ENCODE measurements at places on chromosomes 7 and 10.

DNA sequence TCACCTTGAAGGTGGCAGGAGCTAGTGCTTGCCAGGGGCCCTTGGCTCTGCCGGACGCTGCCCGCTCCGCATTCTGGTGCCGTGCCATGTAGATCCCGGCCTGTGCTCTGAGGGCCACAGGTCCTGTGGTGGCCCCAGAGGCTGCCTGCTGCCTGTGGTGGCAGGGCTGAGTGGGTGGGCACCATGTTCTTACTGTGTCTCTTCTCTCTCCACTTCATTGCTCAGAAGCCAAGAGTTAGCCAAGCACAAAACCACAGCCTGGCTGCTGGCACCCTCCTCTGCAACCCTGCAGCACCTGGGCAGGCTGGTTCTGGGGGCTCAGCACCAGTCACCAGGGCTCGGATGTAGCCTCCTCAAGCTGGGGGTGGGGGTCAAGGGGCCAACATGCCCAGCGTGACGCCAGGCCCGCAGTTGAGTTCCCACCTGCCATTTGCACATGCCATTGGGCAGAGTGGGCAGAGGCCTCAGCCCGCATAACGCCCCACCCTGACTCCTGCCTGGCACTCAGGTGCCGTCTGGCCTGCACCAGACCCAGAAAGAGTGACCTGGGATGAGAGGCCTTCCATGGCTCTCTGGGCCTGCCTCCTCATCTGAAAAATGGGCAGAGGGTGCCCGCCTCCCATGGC is 16.3 kb downstream of the ZMIZ1 start:
- DNase-seq = no peak

- no peak for DNase-seq
These were observed 391.7 kb downstream of the KCNMA1 start for GRCh38 chr10:77245953-77246352.

DNA sequence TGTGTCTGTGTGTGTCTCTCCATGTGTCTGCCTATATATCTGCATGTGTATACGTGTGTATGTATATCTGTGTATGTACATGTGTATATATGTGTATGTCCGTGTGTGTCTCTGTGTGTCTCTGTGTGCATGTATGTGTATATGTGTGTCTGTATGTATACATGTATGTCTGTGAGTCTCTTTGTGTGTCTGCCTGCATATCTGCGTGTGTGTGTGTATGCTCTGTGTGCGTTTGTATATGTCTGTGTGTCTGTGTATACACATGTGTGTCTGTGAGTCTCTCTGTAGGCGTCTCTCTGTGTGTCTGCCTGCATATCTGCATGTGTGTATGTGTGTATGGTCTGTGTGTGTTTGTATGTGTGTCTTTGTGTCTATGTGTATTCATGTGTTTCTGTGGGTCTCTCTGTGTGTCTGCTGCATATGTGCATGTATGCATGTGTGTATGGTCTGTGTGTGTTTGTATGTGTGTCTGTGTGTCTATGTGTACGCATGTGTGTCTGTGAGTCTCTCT is 23.7 kb upstream of the KLF6 start:
- no peak for DNase-seq

DNA sequence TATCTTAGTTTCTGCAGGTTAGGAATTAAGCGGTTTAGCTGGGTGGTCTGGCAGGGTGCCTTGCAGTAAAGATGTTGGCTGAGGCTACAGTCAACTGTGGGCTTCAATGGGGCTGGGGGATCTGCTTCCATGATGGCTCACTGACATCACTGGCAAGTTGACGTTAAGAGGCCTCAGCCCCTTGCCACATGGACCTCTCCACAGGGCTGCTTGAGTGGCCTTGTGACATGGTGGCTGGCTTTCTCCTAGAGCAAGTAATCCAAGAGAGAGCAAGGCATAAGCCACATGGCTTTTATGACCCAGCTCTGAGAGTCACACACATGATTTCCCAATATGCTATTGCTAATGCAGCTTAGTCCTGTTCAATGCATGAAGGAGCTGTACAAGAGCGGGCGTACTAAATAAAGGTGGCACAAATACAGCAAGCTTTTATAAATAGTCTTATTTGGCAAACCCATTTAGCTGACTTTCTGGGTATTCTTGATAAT is 109.1 kb downstream of the SEPTIN7 start:
- no peak for DNase-seq

- no peak for DNase-seq
These were observed 8.4 kb downstream of the AGAP3 start for GRCh38 chr7:151094675-151095074.

DNA sequence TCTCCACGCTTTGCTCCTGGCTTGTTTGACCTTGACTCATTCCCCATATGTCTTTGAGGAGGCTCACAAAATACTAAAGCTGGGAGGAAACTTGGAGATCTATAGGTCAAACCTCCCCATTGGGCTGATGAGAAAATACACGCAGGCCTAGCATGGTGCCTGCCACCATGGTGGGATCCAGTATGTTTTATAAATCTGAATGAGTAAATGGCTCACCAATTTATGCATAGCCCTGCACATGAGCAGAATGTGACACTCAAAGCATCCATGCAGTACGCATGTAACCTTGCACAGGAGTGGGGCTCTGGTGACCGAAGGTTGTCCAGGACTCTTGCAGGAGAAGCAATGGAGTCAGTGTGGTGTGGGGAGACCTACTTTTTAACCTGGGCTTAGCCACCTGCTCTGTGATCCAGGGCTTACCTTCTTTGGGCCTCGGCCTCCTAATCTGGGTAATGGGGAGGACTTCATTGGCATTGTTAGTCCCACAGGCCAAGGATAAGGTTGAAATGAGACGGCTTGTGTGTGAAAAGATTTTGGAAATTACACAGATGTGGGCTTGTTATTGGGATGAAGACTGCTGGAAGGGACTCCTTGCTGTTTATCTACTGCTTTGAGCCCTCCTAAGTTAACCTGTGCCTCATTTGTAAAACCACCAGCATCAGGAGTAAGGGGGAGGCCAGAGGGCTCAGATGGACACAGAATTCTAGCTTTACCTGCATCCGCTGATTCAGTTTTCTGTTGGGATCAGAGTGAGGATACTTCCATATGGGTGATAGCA is 58.4 kb downstream of the ADCYAP1R1 start:
- no peak for DNase-seq

DNA sequence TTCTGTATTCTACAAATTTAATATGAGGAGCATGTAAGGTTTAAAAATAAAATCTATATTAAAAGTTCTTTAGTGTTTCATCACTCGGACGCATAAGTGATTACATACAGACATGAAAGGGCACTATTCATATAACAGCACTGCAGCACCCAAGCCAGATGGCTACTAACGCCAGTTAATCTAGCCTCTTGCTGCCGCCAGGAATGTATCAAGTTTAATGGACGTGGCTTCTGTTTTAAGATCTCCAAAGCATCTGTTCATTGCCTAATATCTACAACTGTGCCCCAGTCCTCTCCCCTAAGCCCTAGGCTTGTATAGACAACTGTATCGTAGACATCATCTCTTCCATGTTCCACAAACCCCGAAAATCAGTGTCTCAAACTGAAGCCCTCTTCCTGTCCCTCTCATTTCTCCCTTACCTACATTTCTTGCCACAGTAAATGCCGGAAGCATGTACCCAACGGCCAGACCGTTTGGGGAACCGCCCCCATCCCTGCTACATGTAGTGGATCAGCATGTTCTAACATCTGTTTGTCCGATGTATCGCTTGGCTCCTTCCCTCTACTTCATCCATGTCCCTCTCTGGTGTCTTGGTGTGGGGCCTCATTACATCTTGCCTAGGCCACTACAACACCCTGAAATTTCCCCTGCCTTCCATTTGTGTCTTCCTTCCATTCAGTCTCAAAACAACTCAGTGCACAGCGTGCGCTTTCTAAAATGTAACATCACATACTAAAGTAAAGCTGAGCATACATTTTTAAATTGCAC is 147.5 kb upstream of the RSU1 start:
- no peak for DNase-seq

- peak; percentile 40 for DNase-seq
These were observed 4.3 kb downstream of the ELOVL3 start for GRCh38 chr10:102230264-102230860.

- DNase-seq = no peak
These were observed 32.2 kb upstream of the ZFAND2A start for GRCh38 chr7:1192171-1192676.

- peak; percentile 72 for DNase-seq
These were observed 2.8 kb downstream of the PDGFA start for GRCh38 chr7:516606-517456.

GRCh38 chr7:146314962-146315361 is 198.4 kb downstream of the CNTNAP2 start:
- no peak for DNase-seq

GRCh38 chr7:128037880-128038619 is 6.8 kb upstream of the LRRC4 start:
- no peak for DNase-seq

DNA sequence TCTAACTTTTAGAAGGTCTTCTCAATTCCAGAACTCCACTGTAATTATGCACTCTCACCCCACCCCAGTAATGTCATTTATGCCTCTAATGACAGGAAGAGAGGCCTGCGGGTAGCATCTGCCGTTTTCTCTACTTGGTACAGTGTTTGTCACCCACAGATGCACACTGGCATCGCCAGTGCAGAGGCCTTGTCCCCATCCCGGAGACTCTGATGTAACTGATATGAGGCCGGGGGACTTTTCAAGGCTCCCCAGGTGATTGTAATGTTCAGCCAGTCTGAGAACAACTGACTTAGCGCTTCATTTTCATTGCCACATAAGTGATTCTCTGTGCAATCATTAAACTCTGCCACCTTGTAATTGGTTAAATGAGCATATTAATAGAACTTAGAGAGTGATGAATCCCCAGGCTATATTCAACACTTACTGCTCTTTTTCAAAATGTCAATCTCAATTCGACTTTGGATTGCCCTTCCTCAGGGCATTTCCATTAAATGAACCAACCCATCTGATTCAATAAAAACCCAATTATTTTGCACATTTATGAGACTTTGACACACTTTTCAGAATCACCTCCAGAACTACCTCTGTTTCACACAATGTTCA is 113.2 kb downstream of the HERPUD2 start:
- DNase-seq = no peak

DNA sequence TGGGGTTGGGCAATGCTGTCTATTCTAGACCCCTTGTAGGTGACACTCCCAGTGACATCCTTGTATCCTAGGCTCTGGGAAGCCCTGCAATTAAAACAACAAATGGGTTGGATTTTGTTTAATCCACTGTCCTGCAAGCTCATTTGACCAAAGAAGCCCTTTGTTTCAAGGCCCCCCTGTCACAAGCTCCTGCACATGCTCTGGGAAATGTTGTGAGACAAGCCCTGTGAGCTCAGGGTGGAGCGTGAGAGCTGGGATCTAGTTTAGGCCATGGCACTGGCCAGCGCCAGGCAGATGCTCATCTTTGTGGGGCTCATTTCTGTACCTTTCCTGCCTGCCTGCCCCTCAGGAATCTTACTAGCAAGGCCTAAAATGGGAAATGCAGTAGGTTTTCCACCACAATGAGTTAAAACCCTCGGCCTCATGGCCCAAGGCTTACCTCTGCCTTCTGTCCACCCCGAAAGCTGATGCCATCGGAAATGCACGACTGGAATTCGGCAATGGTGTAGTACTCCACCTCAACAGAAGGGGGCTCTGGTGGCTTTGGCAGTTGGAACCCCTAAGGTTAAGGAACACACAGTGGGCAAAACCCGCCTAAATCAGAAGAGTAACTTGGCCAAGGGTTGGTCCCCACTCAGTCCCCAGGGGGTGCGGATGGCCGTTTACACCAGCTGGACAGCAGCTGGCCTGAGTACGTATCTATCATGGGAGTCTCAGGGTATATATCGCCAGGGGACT is 112.0 kb downstream of the NEURL1 start:
- peak; percentile 47 for DNase-seq

DNA sequence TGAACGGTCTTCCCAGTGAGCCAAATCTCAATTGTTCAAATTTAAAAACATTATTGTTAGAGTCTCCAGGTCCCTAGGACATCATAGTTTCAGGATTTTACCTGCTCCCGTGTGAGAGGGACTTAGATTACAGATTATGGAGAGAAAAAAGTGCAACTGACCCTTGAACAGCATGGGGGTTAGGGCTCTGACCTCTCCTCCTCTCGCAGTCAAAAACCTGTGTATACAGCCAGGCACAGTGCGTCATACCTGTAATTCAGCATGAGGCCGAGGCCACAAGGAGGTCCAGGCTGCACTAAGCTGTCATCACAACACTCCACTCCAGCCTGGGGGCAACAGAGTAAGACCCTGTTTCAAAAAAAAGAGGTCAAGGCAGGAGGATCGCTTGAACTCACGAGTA is 25.5 kb downstream of the BAZ1B start:
- DNase-seq = no peak

DNA sequence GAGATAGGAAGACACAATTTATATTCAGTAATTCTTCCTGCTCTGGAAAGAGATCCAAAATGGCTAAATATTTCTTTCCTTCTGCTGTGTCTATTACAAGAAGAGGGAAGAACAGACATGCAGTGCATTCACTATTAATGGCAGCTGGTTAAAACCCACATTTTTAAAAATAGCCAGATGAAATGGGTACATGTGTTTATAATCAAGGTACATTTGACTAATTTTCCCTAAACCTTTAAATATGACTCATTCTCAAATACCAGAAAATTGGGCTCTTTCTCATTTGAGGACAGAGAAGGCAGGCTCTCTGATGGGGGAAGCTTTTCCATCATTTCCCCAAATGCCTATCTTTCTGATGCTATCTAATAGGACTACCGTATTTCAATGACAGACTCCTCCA is 215.7 kb upstream of the HABP2 start:
- no peak for DNase-seq

GRCh38 chr10:7046615-7047014 is 364.2 kb downstream of the SFMBT2 start:
- no peak for DNase-seq

DNA sequence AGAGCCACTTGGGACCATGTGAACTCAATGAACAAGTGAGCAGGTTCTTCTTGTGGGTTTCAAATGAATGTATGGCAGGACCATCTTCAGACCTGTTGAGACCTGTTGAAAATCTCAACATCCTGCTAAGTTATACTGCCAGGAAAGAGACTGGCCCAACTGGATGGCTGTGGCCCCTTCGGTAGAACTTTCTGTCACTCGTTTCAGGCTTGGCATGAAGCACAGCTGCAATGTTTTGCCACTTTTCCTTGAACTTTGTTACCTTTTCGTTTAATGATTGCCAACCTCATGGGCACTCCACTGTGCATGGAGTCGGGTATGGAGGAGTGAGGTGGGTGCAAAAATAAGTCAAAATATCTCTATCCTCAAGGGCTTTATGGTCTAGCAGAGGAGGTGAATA is 36.7 kb upstream of the SLC35B4 start:
- no peak for DNase-seq

GRCh38 chr10:76456197-76456596 is 1024.8 kb downstream of the LRMDA start:
- no peak for DNase-seq

DNA sequence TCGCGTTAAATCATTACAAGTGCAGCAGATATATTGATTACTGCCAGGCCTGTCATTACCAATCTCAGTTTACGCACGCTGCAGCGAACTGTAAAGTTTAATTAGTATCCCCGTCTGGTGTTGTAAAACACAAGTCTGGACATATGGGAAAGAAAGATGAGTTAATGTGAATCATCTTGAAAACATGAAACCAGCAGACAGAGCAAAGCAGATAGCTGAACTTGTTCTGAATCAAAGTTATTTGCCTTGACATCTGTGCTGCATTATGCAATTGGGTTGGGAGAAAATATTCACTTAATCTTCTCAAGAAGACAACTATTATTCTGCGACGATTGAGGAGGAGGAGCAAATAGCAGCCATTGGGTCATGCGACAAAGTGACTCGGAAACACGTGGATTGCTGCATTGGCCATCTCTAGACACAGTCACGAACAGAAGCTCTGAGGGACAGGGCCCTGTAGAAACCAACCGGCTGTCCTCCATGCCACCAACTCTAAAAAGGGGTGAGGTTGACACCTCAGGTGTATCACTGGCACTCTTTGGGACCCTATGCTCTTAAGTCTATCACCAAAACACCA is 156.3 kb upstream of the C7orf33 start:
- DNase-seq = no peak
